Stimulated activated CD8-positive, alpha-beta memory T cell treated with anti-CD3 and anti-CD28 coated beads, Interleukin-7, amount 100 ng/mL, for 1 hour (primary cell): ENCODE measurements at places on chromosomes 2 and 18.

DNA sequence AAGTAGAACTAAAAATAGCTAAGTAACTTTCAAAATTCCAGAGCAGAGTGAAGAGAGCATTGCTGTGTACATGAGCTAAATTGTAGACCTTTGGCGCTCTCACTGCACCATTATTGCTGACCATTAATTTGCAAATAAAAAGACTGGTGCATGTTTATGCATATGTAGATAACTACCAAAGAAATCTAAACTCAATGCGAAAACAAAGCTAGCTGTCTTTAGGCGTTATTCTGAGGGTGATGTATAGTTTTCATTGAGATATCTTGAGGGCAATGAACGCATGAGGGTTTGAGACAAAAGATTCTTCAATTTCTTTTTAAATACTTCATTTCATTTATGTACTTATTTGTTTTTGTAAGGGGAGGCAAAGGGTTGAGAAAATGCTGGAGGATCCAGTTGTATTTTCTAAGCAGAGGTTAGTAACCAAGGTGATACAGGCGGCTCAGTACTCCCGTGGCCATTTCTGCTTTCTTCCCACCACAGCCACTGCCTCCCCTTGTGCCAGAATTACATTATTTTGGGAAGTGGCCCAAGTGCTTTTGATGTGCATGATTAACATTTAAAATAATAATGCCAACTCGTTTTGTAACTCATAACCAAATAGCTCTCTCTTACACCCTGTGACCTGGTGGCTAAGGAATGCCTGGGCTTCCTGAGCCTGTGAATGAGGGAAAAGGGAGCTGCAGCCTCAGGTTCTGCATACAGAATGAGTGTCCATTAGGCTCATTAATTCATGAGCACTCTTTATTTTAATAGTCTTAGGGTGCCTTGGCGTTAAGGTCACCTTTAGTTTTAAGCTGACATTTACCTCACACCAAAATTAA is 797.8 kb upstream of the GYPC start:
- no peak for DNase-seq

- no peak for DNase-seq
These were observed 320.2 kb downstream of the NRXN1 start for GRCh38 chr2:50711714-50712113.

DNA sequence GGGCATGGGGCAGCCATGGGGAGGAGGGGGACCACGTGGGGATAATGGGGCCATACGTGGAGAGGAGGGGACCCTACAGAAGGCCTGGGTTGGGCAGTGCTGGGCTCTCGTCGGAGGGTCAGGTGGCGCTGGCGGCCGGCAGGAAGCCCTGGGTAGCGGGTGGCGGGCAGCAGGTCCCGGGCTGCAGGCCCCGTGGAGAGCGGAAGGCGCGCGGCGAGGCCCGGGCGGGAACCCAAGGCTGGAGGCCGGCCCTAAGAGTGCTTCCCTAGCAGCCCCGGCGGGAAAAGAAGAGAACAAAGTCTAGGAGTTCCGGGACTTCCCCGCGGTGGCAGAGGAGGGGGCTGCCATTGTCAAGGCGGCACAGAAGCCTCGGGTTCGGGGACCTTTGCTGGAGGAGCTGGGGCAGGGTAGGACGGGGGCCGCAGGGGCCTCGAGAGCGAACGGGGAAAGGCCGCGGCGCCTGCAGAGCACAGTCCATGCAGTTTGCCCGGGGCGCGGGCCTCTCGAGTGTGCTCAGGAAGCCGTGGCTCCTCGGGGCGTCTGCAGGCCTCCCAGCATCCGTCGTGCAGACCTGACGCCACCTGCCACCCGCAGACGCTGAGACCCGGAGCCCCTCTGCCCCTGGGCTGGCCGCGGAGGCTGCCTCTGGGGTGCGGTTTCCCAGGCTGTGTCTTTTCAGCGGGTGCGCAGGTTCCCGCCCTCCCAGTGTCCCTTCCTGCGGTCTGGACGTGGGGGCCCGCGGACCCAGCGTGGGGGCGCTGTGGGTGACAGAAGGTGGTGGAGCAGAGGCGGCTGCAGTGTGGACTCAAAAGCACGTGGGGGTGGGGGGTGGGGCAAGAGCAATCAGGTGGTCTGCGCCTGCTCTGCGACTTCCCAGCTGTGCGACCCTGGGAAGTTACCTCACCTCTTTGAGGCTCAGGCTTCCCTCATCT is 19.4 kb upstream of the NCL start:
- DNase-seq = no peak

DNA sequence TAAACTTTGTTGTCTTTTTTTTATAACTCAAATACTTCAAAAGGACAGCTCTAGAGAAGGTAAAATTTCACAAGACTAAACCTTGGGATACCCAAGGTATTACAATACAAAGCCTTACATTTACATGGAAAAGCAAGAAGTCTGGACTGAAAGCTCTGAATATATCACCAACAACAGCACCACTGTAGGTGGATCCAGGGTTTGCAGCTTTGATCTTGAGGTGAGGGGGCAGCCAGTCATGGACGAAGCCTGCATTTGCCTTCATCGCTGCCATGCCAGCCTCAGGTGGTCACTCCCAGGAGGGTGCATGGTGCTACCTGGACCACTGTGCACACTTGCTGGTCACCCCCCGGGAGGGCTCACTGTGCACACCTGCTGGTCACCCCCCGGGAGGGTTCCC is 36.6 kb downstream of the RBFA start:
- no peak for DNase-seq

- no peak for DNase-seq
These were observed 904.2 kb upstream of the NXPH2 start for GRCh38 chr2:139684286-139684860.

DNA sequence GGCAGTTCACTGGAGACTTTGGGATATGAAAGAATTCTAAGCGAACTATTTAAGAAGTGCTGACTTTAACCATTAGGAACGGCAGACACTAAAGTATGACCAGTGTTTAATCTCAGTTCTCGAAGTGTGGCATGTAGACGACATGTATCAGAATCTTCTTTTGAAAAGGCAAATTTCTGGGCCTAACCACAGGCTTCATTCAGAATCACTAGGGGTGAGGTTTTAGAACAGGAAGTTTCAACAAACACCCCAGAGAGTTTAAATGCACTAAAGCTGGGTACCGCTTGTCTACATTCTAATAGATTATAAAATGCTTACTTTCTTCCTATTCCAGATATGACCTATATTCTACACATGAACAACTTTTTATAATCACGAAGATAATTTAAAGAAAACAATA is 180.3 kb downstream of the ANKRD44 start:
- DNase-seq = no peak

DNA sequence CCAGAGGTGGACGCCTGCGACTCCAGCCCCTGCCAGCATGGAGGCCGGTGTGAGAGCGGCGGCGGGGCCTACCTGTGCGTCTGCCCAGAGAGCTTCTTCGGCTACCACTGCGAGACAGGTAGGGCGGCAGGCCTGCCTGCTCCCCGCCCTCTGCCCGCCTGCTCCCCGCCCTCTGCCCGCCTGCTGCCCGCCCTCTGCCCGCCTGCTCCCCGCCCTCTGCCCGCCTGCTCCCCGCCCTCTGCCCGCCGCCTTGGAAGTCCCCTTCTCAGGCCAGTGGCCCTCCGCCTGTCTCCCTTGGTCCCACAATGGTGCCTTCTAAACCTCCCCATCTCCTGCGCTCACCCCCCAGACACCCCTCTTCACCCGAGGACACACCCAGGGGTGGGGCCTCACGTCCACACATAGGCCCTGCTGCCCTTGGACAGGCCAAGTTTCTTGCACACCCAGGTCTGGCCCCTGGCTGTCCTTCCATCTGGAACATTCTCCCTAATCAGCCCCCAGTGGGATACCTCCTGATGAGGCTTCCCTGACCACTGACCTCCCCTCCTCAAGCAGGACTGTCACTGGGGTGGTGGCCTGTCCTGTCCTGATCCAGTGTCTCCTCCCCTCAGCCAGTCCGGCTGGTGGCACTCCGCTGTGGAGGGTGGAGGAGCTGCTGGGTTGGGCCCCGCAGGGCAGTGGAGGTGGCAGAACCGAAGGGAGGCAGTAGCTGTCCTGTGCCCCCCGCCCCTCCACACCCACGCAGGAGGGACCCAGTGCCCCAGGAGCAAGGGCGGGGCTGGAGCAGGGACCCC is 37.9 kb downstream of the MTERF4 start:
- DNase-seq = no peak

GRCh38 chr2:231353469-231353868 is 42.0 kb upstream of the B3GNT7 start:
- no peak for DNase-seq

DNA sequence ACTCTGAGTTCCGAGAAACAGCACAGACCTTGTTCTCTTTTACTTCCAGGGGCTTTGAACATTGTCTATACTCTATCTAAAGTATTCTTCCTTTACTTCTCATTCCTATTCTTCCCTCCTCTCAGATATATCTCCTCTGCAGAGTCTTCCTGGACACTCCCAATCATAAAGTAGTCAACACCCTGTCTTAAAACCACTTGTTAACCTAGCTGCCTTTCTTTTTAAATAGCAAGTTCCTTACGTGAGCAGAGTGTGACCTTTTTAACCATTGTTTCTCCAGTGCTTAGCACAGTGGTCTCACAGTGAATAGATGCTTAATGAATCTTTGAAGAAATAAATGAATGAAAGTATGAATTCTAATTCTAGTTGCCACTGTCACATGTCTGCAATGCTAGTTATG is 47.4 kb downstream of the PTRHD1 start:
- DNase-seq = no peak

- DNase-seq = no peak
These were observed 317.2 kb upstream of the FIGN start for GRCh38 chr2:164053021-164053420.

GRCh38 chr2:15359716-15360531 is 201.2 kb downstream of the NBAS start:
- no peak for DNase-seq

GRCh38 chr2:105771836-105772235 is 27.1 kb downstream of the NCK2 start:
- DNase-seq = no peak

DNA sequence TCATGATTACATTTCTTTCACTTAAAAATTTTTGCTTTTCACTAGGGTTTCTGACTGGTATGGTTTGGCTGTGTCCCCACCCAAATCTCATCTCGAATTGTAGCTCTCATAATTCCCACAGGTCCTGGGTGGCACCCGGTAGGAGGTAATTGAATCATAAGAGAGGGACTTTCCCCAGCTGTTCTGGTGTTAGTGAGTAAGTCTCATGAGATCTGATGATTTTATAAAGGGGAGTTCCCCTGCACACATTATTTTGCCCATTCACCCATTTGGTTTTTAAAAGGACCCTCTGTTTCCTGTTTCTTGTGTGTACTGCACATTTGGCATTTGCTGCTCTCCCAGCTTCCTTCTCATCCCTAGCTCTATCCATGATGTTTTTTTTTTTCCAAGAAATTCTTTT is 27.8 kb upstream of the NETO1 start:
- no peak for DNase-seq

DNA sequence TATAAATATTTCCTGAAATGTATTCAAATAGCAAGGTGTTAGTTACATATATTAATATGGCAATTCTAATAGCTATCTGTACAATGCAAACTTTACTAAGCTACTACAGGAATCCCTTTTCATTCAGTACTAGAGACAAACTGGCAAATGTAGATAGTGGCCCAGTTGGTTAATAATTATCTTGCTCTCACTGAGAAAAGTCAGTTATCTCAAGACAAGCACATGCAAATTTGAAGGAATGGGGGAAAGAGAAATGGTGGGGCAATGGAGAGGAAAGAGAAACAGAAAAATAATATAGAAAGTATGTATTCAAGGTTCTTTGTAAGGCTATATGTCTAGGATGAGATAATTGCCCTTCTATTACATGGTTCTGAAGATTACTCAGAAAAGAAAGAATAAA is 280.0 kb downstream of the FIGN start:
- DNase-seq = no peak

DNA sequence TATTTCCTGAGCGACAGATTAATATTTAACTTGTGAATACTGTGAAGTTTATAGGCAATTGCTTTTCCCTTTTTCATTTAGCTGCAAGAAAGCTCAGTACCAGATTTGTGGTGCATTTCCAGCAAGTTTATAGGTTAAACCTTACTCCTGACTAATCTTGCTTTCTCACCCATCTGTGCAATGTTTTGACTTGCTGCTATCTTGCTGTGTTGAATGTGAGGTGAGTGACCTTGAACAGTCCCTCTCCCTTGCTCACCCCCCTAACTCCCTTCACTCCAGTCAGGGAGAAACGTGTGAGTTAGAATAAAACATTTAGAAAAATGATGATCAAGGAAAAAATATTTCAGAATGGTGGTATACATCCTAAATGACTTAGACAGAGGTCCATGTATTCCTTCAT is 39.8 kb upstream of the PARD3B start:
- DNase-seq = no peak

DNA sequence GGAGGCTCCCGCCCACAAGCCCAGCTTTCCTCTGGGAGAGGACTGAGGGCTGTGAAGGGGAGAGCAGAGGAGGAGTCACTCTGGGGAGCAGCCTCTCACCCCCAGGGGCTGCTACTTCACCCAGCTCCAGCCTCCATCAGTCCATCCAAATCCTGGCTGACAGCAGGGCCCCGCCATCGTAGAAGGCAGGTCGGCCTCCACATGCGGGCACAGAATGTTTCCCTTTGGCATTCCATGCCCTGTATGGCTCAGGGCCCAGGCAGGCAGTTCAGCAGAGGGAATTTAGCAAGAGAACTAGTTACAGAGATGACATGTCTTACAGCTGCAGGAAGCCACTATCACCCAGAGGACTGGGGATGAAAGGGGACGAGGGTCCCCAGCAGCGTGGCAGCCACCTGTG is 6.4 kb upstream of the ODC1 start:
- DNase-seq = no peak

- DNase-seq = no peak
These were observed 264.6 kb upstream of the TRIB2 start for GRCh38 chr2:12452185-12452584.

DNA sequence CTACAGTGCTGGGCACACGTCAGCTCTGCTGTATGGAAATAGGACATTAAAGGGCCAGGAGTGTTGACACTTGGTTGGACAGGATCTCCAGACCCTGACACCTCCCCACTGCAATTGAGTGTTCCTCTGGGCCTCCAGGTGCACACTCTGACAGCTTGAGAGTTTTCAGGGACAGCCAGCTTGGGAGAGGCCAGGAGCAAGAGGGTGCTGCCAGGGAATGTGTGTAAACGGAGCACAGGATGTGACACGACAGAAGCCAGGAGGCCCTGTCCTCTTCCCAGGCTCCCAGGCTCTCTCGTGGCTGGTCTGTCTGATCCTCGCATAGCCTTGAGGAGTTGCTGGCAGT is 318.1 kb upstream of the HS6ST1 start:
- no peak for DNase-seq

DNA sequence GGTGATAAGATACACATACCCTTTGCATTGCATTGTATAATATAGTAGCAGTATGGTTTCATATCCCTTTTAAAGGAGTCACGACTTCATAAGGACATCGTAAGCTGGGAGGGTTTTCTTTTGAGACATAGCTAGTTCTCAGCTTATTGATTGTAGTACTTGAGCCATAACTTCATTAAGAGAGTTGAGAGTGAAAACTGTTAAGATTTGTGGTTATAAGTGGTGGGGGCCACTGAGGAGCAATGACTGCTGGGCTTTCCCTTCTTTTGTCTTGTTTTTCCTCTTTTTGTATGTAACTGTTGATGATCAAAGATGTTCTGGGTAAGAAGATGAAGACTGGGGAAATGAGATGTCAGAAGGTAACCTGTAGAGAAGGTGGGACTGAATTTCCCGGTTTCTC is 11.0 kb downstream of the EIF5B start:
- DNase-seq = no peak

GRCh38 chr18:46680784-46681695 is 24.0 kb upstream of the LOXHD1 start:
- DNase-seq = no peak
